RPMI8226 (cell line): ENCODE measurements at places on chromosomes 3 and 15.

DNA sequence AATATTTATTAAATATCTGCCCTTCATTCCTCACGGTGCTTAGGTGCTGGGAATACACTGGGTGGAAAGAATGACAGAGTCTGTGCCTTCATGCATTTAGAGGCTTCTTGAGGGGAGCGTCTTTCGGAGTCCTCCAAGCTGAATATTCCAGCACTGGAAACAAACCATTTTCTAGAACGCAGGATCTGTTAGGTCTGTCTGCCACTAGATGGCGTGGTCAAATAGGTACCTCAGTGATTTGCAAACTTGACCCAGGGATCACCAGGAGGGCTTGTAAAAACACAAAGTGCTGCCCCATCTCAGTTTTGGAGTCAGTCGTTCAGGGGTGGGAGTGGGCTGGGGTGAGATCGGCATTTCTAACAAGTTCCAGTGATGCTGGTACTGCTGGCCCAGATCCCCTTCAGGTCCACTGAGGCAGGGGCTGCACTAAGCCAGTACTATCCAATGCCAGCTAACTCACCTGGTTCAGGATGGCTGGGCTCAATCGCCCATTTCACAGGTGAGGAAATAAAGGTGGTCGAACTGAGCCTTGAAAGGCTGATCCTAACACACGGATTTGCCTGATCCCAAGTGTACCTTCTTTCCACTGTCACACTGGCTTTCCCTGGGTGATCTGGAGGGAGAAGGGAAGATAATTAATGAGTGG lies 14.8 kb downstream of the ARNT2 start:
- DNase-seq, result peak; percentile 48

- DNase-seq, result no peak
Measured at GRCh38 chr3:180421221-180421620, 180.7 kb upstream of the TTC14 start.

DNA sequence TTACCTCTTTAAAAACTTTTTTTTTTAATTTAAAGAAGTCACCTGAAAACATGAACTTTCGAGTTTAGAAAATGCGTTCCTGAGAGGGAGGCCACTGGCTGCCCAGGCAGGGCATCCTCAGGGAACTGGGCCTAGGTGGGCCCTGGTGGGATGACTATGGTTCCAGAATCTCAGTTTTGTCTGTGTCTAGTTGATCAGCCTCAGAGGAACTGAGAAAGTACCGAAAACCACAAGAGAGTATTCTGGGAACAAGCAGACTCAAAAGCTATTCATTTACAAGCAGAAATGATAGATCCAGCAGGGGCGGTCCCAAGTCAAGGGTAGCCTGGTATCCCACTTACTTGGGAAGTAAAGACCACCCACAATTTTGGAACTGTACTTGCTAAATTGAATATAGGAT lies 10.5 kb downstream of the WWTR1 start:
- DNase-seq, result no peak

DNA sequence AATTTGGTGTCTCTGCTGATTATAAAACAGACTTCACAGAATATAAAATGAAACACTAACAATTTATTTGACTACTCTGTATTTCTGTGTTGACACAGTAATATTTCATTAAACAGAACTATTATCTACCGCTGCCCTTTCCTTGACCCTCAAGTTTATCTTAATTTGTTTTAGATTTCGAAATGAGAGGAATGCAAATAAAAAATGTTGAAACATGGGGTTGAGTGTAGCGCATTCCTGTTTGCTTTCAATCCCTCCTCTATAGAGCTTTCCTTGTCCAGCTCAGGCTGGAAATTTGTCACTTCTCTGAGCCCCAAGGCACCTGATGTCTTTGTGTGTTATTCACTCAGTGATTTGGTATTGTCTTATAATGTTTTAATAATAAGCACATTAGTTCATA lies 550.2 kb downstream of the ZBBX start:
- DNase-seq, result no peak

DNA sequence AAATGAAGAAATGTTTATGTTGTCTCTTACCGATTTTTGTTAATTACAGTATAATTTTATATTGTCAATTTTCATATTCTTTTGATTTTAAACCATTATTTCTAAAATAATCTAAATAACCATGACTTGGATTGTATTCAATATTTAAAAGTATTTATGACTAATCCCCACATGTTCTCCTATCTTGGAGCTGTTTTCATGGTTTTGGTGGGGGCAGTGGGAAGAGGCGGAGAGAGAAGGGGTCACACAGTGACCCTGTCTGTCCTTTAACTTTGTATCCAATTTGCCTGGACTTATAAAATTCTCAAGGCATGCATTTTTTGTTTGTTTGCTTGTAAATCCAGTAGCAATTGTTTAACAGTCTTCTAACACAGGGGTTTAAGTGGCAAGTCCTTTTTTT lies 407.4 kb downstream of the NTRK3 start:
- DNase-seq, result no peak

GRCh38 chr3:51637941-51638471 lies 33.0 kb upstream of the TEX264 start:
- DNase-seq, result peak; percentile 85

- peak; percentile 45 for DNase-seq
Measured at GRCh38 chr3:40713795-40714194, 189.0 kb downstream of the ZNF621 start.

- no peak for DNase-seq
Measured at GRCh38 chr3:30712991-30713390, 106.6 kb downstream of the TGFBR2 start.

DNA sequence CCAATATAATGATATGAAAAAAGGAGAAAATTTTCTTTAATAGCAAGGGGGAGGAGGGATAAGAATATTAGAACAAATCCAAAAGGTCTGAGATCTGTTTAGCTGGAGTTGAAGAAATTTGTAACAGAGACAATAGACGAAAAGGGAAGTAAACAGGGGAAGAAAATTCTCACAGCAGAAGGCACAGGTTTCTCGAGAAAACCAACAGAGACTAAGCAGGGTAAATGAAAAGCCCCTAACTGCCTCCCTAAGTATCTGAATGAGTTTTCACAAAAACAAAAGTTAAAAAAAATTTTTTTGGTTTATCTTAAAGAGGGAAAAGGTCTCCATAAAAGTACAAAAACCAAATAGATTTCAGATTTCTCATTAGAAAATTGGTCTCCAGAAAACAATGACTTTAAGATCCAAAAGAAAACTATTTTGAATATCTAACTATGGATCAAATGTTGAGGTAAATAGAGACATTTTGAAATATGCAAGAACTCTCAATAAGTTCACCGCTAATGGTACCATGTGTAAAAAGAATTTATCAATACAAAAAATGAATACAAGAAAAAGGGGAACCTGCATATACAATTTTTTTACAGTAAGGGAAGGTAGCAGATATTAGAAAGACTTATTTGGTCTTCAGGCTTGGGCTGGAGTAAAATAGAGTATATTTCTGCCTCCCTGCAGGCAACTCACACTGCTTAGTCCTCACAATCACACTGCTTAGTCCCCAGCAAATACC lies 23.9 kb upstream of the NEK10 start:
- no peak for DNase-seq

GRCh38 chr3:127391436-127392155 lies 103.8 kb upstream of the PRR20G start:
- no peak for DNase-seq

GRCh38 chr3:124091716-124092115 lies 99.8 kb upstream of the ROPN1 start:
- DNase-seq, result no peak

DNA sequence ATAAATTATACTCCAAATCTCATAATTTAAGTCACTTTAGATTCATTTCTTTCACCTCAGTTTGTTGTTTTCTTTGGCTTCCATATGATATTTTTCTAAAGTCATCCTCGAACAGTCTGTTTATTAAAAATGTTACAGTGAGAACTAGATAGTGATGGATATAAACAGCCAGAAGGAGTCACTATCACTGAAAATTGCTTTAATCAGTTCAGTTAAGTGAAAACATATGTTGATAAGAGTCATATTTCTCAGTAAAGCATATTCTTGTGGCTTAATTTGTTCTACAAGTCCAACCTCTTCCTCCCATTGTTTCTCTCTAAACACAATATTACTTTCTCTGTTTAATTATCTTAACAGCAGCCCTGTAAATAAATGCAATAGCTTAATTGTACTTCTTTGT lies 427.5 kb upstream of the ALCAM start:
- DNase-seq, result no peak

- no peak for DNase-seq
Measured at GRCh38 chr3:21912711-21913110, 161.7 kb upstream of the ZNF385D start.

GRCh38 chr3:5464649-5465048 lies 277.1 kb downstream of the EDEM1 start:
- DNase-seq, result no peak

GRCh38 chr15:89127054-89127702 lies 38.9 kb downstream of the ABHD2 start:
- peak; percentile 26 for DNase-seq

- DNase-seq, result no peak
Measured at GRCh38 chr3:123782488-123782887, 101.6 kb downstream of the MYLK start.

DNA sequence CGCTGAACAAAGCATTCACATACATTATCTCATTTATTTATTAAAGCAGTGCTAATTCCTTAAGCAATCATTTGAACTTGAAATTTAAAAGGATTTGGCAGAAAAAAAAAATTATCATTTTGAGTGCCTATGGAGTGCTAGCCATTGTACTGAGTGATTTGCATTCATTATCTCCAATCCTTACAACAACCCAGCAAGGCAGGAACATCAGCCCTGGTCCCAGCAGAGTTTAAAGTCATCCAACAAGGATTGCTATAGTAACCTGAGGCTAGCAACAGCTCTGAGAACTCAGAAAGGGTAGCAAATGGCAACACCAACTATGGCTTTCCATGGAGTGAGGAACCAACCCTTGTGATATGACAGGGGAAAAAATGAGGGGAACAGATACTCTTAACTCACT lies 237.6 kb upstream of the SETMAR start:
- no peak for DNase-seq

GRCh38 chr15:44137750-44138149 lies 57.3 kb downstream of the FRMD5 start:
- DNase-seq, result no peak

DNA sequence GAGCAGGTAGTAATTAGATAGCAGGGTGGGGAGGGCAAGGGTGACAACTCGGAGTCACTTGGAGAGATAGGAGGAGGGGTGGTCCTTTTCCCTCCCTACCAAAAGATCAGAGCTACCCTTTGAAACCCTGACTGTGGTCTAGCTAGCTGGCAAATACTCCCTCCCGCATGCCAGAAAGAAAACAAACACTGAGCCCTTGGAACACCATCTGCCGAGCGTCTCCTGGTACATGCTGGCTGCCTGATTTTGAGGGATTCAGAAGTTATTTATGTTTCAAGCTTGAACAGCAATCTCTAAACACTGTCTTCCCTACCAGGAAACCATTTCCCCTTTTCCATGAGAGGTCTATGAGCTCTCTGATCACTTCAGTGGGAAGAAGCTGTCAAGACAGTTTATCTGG lies 291.6 kb upstream of the CFAP20DC start:
- DNase-seq, result no peak

DNA sequence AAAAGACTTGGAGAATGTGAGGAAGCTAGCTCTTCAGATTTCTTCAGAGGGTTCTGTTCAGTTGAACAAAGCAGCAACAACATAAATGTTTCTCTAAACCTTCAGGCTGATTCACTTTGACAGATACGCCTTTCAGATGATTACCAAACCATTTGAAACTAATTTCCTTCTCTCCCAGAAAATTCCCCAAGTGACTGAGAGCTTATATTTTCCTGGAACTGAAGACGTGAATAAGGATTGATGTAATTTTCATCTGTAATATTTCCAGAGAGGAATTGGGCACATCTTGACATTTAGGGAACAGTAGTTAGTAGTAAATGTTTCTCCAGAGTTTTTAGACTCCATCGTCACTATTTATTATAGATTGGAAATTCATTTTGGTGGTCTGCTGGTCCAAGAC lies 108.6 kb upstream of the AADACL2 start:
- no peak for DNase-seq

DNA sequence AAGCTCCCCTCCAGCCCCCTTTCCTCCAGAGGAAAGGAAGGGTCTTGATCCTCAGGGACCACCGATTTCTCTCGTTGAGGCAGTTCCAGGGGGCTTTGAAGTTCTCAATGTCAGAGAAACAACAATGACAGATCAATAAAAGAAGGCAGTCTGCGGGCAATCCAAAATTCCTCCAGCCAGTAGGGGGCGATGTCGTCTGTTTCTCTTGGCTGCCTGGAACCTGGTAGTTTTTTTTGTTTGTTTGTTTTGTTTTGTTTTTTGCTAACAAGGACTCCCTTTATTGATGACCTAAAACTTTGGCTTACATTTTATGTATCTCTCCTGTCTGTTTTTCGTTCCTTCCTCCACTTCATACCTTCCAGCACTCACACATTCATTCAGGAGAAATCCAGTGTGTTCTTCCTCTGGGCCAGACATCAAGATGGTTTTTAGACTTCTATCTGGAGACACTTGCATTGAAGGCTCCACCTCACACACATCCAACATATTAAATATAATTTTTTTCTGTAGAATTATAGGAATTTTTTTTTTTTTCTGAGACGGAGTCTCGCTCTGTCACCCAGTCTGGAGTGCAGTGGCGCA lies 276.6 kb downstream of the RPLP1 start:
- peak; percentile 66 for DNase-seq

DNA sequence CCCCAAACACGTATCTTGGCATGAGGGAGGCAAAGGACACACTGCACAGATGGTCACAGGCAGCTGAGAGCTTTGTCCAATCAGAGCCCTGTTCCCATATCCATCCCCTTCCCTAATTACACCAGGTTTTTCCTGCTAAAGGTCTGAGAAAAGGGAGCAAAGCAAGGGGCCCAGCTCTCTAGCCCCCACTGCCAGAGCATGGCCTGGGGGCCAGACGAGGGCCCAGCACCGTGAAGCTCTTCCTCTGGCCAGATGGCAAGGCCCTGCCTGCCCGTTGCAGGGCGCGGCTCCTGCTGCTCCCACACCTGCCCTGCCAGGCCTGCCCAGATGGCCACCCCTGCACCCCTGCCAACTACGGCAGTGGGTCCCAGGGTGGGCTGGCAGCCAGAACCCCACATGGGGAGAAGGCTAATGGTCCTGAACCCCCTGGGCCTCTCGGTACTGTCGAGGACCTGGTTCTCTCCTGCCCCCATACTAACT lies 3.2 kb downstream of the SHF start:
- no peak for DNase-seq

GRCh38 chr3:141000027-141000663 lies 51.0 kb upstream of the SPSB4 start:
- peak; percentile 65 for DNase-seq

- no peak for DNase-seq
Measured at GRCh38 chr15:38004218-38004861, 69.9 kb downstream of the TMCO5A start.

GRCh38 chr3:9669720-9670432 lies 20.6 kb downstream of the MTMR14 start:
- DNase-seq, result no peak

GRCh38 chr3:57078344-57078634 lies 17.8 kb downstream of the SPATA12 start:
- peak; percentile 25 for DNase-seq

GRCh38 chr3:119380697-119381096 lies 82.7 kb downstream of the TMEM39A start:
- no peak for DNase-seq
